Stimulated activated CD8-positive, alpha-beta memory T cell treated with anti-CD3 and anti-CD28 coated beads, Interleukin-12 subunit alpha, Interleukin-12 subunit beta, amount 100 ng/mL, for 4 hours (primary cell): ENCODE measurements at places on chromosomes 1 and 21.

GRCh38 chr1:109787845-109788601, 24.3 kb upstream of the EPS8L3 start:
- no peak for DNase-seq

- DNase-seq, result no peak
Observed at GRCh38 chr1:63073309-63074306, 248.8 kb upstream of the FOXD3 start.

- DNase-seq, result no peak
Observed at GRCh38 chr1:44609412-44609767, 64.9 kb downstream of the TMEM53 start.

DNA sequence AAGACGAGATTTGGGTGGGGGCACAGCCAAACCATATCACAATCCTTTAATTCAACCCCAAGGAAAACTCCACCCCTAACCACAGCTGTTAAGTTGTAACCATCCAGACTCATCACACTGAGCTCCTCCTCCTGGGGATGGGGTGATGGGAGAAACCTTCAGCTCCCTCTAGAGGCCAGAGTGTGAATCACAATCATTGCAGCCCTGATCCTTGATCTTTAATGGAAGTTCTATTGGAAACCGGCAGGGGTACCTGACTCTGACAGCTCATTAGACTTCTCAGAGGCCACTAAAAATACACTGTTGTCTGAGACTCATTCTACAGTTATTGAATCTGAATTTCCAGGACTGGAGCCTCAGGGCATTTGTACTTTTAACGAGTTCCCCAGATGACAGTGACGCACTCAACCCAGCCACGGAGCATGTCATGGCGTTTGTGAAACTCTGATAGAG, 127.2 kb downstream of the IGSF21 start:
- DNase-seq, result no peak

DNA sequence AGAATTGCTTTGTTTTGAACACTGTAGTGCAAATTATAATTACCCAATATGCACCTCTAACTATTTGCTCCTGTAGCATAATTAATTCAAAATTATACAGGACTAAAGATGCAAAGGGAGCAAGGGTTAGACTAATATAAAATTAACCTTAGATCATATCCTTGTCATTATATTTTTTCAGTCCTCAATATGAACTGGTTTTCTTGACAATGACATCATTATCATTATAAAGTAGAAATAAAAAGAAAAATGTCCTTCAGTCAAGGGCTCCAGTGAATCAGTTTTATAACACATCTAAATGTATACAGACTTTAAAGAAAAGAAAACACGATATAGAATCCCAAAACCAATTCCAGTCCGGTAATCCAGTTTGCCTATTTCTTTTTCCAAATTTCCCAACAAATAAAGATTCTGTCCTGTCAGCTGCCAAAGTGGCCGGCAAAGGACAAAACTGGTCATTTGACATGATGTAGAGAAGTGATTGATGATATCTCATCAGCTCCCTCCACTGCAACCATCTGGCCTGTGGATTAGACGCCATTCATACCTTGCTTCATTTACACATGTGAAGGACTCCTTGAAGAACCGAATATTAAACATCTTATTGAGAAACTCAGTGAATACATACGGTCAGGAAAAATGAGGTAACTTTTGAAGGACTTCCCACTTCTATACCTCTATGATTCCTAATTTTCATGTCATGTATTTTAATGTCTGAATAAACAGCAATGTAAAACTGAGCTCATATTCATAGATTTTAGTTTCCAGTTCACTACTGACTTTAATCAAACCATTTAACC, 15.5 kb downstream of the DPYD start:
- DNase-seq, result no peak

DNA sequence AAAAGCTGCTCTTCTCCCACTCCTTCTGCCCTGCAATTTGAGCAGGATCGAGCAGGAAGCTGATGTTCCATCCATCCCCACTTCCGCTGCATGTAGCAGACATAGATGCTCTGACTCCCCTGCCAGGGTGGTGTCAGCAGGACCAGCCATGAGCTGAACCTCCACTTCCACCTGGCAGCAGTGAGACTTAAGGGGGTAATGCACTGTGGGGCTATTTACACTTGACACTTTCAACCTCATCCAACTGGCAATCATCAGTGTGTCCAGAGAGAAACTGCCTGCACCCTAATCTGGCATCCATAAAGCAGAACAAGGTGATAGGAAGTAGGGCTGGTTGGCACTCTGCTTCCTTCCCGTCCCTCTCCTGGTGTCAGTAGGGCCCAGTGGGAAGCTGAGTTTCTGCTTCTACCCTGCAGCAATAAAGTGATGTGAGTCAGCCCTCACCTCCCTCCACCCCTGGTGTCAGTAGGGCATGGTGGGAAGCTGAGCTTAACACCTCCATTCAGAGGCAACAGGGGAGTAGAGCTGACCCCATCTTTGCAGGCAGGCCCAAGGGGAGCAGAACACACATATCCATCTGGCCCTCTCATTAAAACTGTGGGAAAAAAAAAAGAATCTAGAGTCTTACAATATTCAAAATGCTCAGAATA, 272.3 kb downstream of the PTPRU start:
- DNase-seq, result no peak

DNA sequence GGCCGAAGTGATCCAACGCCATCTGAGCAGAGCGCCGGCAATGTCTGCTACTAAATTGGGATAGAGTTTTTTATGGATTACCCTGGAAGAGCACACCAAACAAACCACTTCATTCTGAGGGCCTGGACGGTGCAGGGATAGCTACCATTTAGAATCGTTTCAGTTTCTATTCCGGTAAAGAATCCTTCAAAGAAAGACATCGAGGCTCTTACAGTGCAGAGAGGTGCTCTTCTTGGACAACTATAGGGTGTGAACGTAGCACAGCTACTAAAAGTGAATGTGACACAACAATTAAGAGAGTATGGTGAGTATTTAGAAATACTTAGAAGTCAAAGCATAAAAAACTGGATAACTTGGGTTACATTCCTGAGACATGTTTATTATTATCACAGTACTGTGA, 16.1 kb downstream of the HIVEP3 start:
- no peak for DNase-seq

DNA sequence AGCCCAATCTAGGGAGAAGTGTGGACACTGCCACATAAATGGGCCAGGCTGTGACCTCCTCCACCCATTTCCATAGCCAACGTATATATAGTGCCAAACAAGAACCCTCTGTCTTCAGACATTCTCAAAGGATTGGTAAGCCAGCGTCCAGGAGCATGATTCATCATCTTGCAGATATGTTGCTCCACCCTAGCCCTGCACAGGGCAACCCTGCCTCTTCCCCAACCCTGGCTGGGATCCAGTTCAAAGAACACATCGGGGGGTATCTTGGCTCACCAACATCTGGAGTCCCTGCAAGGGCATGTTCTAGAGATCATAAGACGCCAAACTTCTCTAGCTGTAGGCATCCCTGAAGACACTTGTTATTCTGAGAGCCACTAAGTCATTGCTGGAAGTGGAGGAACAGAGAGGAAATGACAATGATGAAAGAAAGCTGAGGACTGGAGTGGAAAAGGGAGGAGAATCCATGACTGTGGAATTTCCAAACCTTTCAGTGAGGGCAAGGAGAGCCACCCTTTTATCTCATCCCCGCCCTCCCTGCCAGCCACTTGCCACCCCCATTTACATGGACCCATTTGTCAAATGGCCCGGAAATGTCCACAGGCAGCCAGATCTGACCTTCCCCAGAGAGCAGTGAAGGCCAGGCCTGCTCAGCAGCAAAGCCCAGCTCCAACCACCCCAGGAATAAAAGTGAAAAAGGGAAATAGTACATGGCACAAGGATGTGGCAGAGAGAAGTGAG, 144.1 kb upstream of the CTTNBP2NL start:
- DNase-seq, result no peak

DNA sequence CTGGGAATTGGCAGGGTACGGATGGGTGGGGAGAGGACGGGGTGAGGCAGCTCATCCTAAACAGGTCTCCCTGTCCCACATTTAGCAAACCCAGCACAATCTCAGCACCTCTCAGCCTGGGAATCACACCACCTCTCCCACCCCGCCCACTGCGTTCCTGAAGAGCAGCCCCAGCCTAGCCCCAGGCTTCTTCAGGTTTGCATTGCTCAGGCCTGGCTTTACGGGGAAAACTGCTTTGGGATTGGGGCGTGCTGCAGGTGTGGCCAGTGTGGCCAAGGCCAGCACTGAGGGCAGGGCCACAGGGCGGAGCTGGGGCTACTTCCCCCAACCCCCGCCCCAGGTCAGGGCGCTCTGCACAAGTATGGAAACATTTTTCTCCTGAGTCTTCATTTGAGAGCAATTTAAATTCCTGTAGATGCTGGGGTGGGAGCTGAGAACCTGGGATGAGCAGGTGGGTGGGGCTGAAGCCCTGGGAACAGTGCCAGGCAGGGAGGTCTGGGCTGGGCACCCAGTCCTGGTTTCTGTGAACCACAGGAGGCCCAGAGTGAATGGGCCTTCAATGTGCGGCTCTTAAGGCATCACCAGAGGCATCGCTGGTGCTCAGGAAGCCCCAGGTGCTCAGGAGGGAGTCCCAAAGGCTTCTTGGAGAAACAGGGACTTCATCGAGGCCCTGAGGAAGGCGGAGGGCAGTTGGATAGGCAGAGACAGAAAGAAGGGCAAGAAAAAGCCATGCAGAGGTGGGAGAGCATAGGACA, 24.1 kb downstream of the TNNT2 start:
- DNase-seq, result no peak

DNA sequence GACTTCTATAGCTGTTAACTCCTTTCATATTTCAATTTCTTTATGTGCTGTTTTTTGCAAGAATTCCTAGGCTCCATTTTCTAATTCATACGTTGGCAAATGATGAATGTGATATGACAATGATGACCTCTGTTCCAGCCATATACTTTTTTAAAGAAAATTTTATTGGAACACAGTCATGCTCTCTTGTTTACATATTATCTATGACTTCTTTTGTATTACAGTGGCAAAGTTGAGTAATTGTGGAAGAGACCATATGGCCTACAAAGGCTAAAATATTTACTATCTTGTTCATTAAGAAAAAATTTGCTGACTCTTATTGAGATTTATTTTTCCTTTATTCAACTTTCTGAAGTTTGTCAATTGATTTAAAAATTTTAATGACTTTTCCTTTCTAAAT, 7.1 kb downstream of the IFI44L start:
- DNase-seq, result no peak

- no peak for DNase-seq
Observed at GRCh38 chr1:168373869-168374268, 93.2 kb downstream of the TBX19 start.

DNA sequence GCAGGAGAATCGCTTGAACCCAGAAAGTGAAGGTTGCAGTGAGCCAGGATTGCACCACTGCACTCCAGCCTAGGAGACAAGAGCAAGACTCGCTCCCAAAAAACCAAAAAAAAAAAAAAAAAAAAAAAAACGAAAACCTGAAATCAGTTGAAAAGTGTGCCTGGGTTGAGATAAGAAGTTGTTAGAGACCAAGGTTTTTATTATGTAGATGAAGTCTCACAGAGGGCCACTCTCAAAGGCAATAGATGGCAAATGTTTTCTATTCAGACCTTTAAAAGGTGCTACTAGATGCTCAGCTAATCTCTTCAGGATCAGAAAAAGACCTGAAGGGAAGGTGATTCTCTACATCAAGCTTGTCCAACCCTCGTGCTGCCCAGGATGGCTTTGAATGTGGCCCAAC, 17.6 kb downstream of the CAPN2 start:
- DNase-seq, result no peak

- no peak for DNase-seq
Observed at GRCh38 chr1:109207467-109208103, 6.1 kb upstream of the SARS1 start.

GRCh38 chr1:206609229-206609991, 2.9 kb downstream of the EIF2D start:
- DNase-seq, result no peak

GRCh38 chr1:149979245-149979971, 31.1 kb downstream of the OTUD7B start:
- DNase-seq, result no peak

DNA sequence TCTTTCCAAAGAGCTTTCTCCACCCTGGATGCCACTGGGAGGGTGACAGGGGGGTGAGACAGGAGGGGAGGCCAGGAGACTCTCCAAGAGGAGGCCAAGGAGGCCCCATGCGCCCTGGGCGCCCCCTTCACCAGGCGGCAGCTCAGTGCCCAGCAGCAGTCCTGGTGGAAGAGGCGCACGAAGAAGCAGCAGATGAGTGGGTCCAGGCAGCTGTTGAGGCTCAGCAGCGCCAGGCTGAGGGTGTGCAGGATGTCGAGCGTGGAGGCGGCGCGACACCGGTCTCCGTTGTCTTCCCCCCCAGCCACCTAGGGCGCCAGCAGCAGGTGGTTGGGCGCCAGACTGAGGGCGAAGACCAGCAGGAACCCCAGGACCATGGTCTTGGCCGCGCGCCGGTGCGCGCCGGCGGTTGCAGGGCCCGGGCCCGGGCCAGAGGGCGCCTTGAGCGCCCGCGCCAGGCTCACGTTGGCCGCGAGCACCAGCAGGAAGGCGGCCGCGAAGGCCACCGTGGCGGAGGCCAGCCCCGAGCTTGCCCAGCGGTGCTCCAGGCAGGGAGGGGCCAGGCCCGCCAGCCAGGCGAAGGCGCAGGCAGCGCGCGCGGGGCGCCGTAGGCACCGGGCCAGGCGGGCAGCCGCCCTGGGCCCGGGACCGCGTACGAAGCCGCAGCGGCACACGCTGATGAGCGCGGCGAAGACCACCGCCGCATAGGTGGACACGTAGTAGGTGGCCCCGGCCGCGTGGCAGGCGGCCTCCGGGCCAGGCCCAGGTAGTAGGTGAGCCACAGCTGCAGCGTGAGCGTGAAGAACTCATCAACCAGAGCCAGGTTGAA, 8.6 kb downstream of the TMEM35B start:
- DNase-seq, result no peak

- no peak for DNase-seq
Observed at GRCh38 chr1:110627764-110628163, 21.6 kb upstream of the KCNA2 start.

DNA sequence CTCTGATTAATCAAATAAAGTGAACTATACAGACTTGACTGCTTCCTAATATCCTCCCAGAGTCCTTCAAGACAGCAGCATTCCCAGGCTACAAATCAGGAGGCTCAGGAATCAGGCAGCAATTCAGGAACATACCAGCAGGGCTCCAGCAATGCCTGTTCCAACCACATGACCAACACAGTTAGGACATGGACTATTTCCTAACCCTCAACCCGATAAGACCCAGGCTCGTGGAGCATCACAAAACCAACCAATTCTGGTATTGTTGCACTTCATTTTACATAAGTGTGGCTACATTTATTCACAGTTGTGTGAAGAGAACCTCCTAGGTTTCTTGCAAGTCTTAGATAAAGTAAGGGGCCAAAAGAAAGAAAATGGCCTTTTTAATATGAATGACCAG, 546.2 kb upstream of the ADGRL2 start:
- DNase-seq, result no peak

- DNase-seq, result no peak
Observed at GRCh38 chr1:224317383-224318045, 12.5 kb downstream of the NVL start.

DNA sequence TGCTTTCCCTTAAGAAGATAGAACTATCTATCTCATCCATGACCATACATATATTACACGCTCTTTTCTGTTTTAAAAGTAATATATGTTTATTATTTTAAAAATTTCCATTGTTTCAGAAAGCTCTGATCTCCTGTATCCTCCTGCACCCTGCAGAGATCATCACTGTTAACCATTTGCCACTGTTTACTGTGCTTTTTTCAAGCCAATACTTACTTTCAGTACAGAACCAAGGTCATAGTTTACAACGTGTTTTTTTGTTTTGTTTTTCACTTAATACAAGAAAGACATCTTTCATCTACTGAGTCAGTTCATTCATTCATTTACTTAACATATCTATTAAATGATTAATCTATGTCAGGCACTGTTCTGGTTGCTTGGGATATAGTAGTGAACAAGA, 10.2 kb downstream of the SESN2 start:
- no peak for DNase-seq
